Large intestine (tissue), 12 donors: ENCODE measurements at places on chromosomes 5 and 9. TPM values are rescaled to one million over a fixed set of nuclear protein-coding genes. Genes with fewer than 3 reads are reported as not detected.
A peak's percentile ranks its signal among the peaks of the same experiment; 100 is the strongest.

SLC28A3 gene
- polyA plus RNA-seq: 0.81 TPM

ITGA2 gene
- 13.7 TPM for polyA plus RNA-seq

TENT4A gene
- polyA plus RNA-seq: 24.7 TPM

SLCO6A1 gene
- 0.13 TPM for polyA plus RNA-seq

INSL6 gene
- polyA plus RNA-seq: 0.51 TPM

ECSCR gene
- 21.6 TPM for polyA plus RNA-seq

DNA sequence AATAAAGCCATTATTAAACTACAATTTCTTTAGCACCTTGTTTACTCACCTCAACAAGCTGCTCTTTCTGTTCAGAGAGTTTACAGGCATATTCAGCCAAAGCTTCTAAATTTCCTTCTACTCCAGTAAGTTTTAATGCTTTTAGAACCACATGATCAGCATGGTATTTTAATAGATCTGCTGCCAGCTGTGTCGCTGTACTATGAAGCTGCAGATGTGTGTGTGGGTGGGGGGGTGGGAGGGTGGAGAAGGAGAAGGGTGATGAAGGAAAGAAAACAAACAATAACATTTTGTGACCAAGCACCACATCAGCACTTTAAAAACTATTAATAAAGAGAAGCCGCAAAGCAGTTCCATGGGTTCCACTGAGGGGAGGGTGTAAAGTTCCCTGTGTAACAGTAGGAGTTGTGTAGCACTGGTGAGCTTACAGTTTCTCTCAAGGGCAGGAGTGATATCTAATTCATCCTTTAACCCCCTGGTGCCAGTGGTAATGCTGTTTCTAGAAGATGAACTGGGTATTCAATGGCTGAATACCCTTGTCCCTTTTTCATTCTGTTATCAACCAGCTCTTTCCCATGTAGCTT, 38.5 kb downstream of the ABITRAM start:
- H3K36me3 ChIP-seq: peaks cover 3% of the 10 kb centered on the region
- no peaks in the 10 kb centered on the region for H3K4me1 ChIP-seq
- no peak for DNase-seq

DNA sequence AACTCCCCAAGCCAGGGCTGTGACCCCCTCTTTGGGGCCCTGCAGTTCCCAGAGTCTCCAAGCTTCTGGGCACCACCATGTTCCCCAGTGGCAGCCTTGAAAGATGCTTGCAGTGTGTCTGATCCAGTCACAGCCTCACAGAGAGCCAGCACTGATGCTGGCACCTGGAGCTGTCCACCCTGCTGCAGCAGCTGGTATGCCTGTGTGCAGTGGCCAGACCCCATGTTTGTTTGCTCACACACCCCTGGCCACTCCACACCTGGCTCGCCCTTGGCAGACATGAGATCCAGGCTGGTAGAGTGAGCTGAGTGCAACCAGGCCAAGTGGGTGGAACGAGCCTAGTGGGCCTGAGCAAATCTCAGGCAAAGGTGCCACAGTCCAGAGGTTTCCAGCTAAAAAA, 106.0 kb downstream of the C9orf50 start:
- H3K36me3 ChIP-seq: no peaks in the 10 kb centered on the region
- H3K27me3 ChIP-seq: no peaks in the 10 kb centered on the region
- no peak overlapping the region for H3K4me3 ChIP-seq

DNA sequence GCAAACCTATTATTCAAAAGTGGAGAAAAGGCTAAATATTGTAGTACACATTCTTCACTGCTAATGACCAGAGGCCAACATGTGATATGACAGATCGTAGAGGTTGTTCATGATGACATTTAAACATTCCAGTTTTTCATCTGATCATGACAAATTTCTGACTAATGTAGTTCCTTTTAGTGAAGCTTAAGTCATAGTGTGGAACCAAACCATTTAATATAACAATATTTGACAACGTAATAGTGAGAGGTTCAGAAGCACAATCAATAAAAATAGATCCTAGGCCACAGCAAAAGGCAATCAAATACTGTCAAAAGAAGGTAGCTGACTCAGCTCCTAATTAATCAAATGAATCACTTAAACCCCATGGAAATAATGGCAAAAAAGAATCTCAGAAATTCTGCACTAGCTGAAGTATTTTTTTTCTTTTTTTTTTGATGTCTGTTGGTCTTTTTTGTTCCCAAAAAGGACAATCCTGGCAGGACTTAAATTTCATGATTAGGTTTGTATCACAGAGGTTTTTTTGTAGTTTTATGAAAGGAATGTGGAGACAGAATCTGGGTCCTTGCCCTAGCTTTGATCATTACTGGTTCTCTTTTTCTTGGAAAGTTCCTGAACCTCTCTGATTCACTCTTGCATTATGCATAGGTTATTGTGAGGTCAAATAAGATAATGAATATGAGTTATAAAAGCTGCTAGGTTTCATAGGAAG, 795.0 kb downstream of the DTWD2 start:
- DNase-seq: no peak
- no peak overlapping the region for H3K4me3 ChIP-seq
- H3K27me3 ChIP-seq: no peaks in the 10 kb centered on the region
- no peaks in the 10 kb centered on the region for H3K36me3 ChIP-seq

- no peak for DNase-seq
- H3K27me3 ChIP-seq: no peaks in the 10 kb centered on the region
- no peaks in the 10 kb centered on the region for H3K4me1 ChIP-seq
These were observed 64.6 kb upstream of the SHISAL2B start for GRCh38 chr5:64625678-64626077.

DNA sequence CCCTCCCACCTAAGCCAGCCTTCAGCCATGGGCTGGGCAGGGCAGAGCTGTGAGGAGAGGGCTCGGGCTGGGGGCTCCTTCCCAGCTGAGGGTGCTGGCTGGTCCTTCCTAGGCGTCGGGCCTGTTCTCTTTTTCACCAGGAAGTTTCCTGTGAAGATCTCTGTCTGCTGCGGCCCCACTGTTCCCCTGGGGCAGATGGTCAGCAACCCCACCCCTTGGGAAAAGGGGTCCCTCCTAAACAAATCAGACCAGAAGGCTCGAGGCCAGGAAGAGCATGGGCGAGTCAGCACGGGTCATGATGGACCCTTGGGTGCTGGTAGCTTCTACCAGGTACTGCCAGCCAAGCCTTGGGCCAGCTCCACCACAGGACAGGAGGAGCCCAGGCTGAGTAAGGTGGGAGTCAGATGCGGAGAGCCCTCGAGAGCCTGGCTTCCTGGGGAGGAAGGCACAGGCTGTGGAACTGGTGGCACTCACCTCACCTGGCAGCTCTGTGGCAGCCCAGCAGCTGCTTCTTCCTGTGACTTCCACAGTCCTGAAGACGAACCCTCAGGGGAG, 3.5 kb downstream of the CACNA1B start:
- H3K27ac ChIP-seq: no peak overlapping the region
- peaks cover 16% of the 10 kb centered on the region for H3K27me3 ChIP-seq

DNA sequence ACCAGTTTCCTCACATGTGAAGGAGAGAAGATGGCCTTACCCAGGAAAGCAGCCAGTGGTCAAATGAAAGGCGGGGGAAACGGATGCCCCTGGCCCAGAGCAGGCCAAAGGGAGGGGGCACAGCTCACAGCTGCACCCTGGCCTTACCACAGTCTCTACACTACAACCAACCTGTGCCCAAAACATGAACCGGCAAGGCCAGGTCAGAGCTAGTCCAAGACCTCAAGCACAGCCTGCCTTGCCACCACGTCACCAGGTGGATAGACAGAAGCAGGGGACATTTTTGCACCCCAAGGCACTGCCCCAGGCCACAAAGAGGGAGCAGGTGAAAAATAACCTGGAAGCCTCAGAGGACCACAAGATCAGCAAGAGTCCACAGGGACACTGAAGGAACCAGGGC, 4.5 kb downstream of the GRIN1 start:
- H3K27ac ChIP-seq: no peak overlapping the region
- no peaks in the 10 kb centered on the region for H3K36me3 ChIP-seq
- H3K4me3 ChIP-seq: no peak overlapping the region
- H3K4me1 ChIP-seq: peaks cover 4% of the 10 kb centered on the region

GRCh38 chr9:112443200-112443599, 43.4 kb upstream of the KIAA1958 start:
- peaks cover 14% of the 10 kb centered on the region for H3K36me3 ChIP-seq
- peak; percentile 8 for DNase-seq
- no peaks in the 10 kb centered on the region for H3K27me3 ChIP-seq
- H3K27ac ChIP-seq: no peak overlapping the region
- no peak overlapping the region for H3K4me3 ChIP-seq

DNA sequence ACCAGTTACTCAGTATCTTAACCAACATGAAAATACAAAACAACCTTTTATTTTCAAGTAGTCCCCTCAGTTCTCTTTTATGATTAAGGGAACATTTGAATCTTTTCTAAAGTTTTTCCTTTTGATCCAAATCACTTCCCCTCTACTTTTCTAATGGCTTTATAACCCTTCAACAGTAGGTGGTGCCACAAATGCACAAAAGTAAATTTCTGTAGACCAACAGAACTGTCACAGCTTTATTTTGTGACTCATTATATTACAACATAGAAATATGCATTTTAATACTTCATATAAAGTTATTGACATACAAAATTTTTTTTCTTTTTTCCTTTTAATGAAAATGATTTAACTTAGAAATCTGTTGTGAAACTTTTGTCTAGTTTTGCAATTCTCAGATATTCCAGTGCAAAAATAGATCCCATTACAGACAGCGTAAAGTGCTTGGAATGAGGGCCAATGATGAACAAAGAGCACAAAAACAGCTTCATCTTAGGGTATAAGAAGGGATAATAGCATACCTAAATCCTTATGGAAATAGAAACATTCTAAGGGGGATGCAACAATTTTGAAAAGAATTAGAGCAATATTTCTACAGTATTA, 17.0 kb downstream of the NIPSNAP3B start:
- H3K4me1 ChIP-seq: no peaks in the 10 kb centered on the region
- H3K4me3 ChIP-seq: no peak overlapping the region
- no peaks in the 10 kb centered on the region for H3K27me3 ChIP-seq
- H3K36me3 ChIP-seq: peaks cover 23% of the 10 kb centered on the region
- no peak for DNase-seq
- no peak overlapping the region for H3K27ac ChIP-seq
